ENCODE measurements at places on chromosomes 11 and 22.

DNA sequence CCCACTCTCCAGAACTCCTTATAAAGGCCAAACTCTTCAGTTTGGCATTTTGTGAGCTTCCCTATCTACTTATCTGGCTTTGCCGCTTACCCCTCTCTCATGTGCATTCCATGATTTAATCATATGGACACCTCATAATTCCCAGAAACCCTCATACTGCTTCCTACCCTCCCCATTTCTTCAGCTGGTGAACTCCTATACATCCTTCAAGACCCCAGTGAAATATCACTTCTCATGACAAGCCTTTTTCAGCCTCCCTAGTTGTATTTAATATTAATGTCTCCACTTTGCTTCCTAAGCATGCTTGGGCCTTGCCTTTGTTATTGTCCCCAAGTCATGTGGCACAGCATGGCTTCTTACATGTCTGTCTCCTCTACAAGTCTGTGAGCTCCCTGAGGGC, 13.7 kb upstream of the TSPAN18 start:
- DNase-seq: no peak

GRCh38 chr11:11081288-11081687, 223.4 kb upstream of the ZBED5 start:
- DNase-seq: no peak

DNA sequence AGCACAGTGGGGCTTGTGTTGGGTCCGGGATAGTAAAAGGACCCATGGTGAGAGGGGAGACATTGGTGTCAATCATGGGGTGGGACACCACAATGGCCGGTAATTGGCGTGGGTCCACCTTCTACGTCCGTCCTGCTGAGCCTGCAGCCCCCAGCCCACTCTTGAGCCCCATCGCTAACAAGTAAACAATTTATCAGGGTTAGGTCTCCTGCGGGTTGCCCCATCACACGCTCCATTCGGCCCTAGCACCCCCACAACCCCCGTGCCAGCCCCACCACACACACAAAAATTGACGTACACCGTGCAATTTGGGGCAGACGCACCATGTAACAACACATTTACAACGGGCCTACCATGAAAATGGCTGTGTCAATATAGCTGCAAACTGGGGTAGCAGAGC, 86.5 kb upstream of the HTATIP2 start:
- no peak for DNase-seq

DNA sequence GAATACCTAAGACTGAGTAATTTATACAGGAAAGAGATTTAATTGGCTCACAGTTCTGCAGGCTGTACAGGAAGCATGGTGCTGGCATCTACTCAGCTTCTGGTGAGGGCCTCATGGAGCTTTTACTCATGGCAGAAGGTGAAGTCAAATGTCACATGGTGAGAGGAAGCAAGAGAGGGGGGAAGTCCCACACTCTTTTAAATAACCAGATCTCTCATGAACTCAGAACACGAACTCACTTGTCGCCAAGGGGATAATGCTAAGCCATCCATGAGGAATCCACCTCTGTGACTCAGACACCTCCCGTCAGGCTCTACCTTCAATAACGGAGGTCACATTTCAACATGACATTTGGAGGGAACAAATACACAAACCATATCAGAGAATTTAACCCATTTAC, 42.2 kb downstream of the BIRC2 start:
- no peak for DNase-seq

DNA sequence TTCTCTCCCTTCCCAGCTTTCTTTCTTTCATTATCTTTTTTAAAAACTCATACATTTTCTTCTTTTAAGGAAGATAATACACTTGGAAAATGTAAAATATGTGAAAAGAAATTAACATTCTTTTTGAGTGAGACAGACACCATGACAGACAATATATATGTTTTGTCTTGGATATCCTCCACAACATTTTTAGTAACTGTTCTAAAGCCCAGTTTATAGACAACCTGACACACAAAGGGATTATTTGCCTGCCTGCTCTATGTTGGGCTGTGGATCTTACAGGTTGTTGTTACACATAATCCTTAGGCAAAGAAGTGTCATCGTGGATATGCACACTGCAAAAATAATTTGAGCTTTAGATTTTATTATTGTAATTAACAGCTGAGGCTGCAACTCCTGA, 301.4 kb upstream of the PDGFD start:
- DNase-seq: no peak
